ENCODE measurements at places on chromosomes 11 and 22.

- peak; percentile 6 for DNase-seq
Measured at GRCh38 chr22:26617271-26618199, at the start of gene CRYBB1. TSS of gene CRYBB1 (minus strand) at chr22:26618027. CDS start at chr22:26616319, 1,708 bp downstream.

DNA sequence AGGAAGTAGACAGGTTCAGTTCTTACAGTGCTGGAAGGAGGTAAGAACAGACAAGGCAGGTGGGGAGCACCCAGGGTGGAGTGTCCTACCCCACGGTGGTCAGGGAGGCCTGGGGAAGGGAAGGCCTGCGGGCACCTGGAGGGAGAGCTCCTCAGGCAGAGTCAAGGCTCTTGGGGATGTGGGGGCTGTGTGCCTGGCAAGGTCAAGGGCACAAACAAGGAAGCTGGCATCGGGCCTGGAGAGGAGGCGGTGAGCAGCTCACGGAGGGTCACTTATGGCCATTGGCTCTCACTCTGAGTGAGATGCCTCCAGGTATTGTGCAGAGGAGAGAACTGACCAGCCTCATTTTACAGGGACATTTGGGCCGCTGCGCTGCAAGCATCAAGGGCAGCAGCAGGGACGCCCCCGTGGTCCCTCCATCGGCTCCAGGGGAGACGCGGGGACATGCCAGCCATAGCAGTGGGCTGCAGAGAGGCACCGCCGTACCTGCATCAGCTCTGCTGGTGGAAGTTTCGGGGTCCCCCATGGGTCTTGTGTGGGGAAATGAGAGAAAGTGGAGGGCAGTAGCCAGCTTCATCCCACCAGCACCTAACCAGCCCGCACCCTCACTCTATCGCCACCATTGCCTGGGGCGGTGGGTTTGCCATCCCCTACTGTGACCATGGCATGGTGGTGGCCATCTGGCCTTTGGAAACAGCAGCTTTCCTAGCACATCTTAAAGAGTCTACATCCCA is 37.5 kb upstream of the RTL6 start:
- DNase-seq, result no peak

DNA sequence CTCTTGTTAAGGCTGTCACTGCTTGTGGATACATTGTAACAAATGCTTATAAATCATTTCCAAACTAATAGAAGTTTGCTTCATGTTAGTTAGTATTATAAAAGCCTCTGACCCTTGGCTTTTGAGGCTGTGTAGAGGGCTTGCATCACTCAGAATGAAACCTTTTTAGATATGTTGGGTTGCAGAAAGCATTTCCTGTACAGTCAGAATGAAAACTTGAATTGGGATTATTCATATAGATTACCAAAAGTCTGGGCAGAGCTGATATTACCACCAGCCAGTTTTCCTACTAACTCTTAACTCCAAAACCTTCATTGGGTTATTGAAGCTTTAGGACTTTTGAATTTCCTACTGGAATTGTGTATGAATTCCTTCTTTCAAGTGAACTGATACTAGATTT is 12.0 kb downstream of the KMT2A start:
- no peak for DNase-seq

DNA sequence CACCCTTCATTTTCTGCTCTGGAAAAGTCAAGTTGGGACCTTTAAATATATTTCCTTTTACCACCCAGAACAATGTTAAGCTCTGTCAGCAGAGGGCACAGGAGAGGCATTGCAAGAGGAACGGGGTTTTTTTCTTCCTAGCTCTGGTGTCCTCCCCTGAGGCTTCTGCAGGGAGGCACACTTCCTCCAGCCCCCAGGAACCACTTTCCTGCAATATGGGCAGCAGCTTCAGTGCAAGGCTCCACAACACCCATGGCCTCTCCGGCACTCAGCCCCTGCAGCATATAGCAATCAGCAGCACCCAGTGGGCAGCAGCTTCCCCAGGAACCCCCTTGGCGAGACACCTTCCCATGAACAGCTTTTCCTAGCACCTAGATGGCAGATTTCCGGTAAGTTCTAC is 101.4 kb downstream of the SYT9 start:
- no peak for DNase-seq

DNA sequence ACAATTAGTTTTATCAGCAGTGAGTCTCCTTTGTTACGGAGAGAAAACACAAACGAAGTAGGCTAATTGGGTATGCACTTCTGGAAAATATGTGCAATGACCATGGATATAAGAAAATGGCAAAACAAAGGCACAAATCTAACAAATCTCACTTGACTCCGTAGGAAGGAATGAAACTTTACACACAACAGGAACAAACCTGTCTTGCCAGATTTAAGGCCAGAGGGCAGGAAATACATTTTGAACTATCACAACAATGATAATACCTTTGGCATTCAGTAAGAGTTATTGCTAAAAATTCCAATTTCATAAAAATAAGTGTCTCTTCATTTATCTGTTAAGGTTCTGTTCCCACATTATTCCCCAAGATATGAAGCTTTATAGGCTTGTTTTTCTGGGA is 36.6 kb downstream of the SLC25A17 start:
- DNase-seq, result no peak

- no peak for DNase-seq
Measured at GRCh38 chr22:44448271-44448830, 49.7 kb downstream of the RTL6 start.

GRCh38 chr22:46914916-46915894 is 152.8 kb downstream of the TBC1D22A start:
- DNase-seq, result no peak

DNA sequence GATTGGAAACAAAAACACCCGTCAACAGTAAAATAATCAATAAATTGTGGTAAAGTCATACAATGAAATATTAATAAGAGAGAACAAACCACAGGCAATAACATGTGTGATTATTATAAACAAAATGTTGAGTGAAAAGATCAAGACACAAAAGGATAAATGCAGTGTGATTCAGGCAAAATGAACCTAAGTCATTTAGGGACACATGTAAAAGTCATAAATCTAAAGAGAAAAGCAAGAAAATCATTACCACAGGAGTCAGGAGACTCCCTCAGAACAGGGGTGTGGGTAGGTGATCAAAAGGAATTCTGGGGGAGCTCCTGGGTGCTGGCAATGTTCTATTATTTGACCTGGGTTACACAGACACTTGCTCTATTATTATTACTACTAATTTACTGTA is 47.9 kb upstream of the PPP2R1B start:
- no peak for DNase-seq

- DNase-seq, result peak; percentile 34
Measured at GRCh38 chr11:59918987-59919589, 19.1 kb upstream of the OOSP1 start.

- DNase-seq, result peak; percentile 59
Measured at GRCh38 chr22:41931701-41932269, 5.2 kb upstream of the TNFRSF13C start.

- DNase-seq, result no peak
Measured at GRCh38 chr11:134759855-134760254, 347.8 kb upstream of the B3GAT1 start.

GRCh38 chr11:88231894-88232482 is 56.7 kb upstream of the RAB38 start:
- peak; percentile 30 for DNase-seq

- DNase-seq, result no peak
Measured at GRCh38 chr11:11403763-11404725, 51.0 kb upstream of the CSNK2A3 start.

- DNase-seq, result no peak
Measured at GRCh38 chr11:129427376-129427775, 51.7 kb downstream of the BARX2 start.

DNA sequence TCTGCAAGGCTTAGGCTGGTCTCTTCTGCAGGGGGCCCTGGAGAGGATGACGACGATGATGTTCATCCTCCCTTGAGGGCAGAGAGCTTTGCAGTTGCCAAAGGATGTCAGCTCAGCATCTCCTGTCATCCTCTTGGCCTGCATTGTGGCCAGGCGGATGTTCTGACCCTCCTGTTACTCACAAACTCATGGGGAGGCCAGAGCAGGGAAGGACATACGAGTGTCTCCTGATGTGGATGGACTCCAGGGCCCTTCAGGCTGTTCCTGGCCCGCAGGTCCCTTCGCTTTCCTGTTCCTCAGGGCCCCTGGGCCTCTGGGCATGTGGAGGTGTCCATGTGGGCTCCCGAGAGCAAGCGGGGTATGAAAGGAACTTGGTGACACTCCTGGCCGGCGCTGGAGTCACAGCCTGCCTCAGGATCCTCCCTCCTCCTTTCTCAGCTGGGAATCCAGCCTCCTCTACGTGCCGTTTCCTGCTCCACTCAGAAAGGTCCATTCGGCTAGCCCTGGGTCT is 8.5 kb downstream of the ADORA2A start:
- no peak for DNase-seq

DNA sequence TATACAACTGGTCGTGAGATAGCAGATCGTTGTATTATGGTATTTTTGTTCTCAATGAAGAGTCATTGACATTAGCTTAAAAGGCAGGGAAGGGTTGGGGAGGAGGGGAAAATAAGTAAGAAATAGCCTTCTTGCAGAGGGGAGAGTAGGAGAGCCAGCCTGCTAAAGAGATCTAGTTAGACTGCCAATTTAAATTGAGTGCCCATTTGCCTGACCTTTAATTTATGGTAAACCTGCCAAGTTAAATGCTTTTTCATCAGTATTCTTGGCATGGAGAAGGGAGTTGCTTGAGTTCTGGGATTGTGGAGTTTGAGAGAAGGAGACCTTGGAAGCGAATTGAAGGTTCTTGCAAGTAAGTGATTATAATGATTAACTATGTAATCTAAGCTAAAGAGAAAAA is 89.0 kb downstream of the FAM83F start:
- DNase-seq, result no peak

- no peak for DNase-seq
Measured at GRCh38 chr11:33412241-33412640, 155.1 kb downstream of the HIPK3 start.

DNA sequence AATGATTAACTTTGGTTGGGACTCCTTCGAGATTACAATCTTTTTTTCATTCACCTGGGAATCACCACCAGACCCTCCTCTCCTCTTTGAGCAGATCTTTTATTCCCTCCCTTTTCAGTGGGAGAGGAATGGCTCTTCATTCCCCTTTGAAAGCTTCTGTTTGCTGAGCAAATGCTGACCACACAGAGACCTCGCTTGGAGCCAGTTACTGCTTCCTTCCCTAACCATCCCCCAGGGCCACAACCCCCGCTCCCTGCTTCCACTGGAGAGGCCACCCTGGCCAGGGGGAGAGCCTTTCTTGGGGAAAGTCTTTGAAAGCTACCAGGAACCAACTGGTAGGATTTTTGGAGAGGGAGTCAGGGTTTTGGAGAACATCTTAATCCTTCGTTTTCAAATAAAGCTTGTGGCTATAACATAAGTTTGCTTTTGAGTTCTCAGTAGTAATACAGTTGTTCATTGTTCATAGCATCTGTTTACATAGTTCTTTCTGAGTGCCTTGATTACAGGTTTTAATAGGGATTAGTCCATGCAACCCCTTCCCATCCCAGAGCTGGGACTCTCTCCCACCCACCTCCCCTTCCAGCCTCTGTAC is 138.4 kb downstream of the DBX1 start:
- no peak for DNase-seq

DNA sequence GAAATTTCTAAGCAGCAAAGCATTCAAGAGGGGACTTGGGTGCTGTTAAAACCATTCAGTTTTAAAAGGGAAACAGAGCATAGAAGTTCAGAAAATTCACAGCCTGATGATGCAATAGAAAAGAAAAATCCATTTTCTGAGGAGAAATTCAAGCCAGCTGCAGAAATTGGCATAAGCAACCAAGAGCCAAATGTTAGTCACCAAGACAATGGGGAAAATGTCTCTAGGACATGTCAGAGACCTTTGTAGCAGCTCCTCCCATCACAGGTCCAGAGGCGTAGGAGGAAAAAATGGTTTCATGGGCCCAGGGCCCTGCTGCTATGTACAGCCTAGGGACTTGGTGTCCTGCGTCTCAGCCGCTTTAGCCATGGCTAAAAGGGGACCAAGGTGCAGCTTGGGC is 5.5 kb upstream of the IRAG1 start:
- no peak for DNase-seq

GRCh38 chr11:120819437-120820365 is 204.2 kb upstream of the TBCEL start:
- no peak for DNase-seq

GRCh38 chr11:9642894-9643293 is 21.0 kb upstream of the SWAP70 start:
- DNase-seq, result no peak

GRCh38 chr22:38773363-38773946 is 17.7 kb upstream of the SUN2 start:
- no peak for DNase-seq

GRCh38 chr11:132125988-132126871 is 755.8 kb downstream of the NTM start:
- DNase-seq, result peak; percentile 9

Data from CD4-positive, alpha-beta T cell treated with Interferon alpha-2 for 1 hour (primary cell).